ENCODE measurements at places on chromosomes 3 and 15.
A peak's percentile ranks its signal among the peaks of the same experiment; 100 is the strongest.

DNA sequence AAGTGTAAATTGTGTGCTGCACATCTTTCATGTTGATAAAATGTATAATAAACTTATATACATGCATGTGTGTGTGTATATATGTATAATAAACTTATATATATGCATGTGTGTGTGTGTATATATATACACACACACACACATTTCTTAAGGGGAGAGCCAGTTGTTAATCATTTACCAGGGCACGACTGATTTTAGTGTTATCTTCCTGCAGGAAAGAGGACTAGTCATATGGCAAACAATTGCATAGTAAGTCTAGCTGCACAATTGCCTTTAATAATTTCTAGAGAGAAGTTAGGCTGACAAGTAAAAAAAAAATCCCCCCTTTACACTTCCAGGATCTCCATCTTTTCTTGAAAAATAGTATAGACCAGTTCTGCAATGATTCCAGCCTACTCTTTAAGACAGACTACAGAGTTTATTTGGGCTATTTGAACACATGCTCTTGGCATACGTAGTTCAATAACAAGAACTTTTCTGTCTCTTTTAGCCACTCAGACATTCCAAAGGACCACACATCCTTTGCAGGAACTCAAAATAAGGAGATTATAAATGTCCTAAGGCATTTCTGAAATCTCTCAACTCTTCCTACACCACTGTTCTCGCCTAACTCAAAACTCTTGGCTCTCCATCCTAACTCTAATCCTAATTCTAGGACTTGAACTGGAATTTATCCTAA is 163.6 kb upstream of the SETMAR start:
- H3K27me3 ChIP-seq, result no peaks in the 10 kb centered on the region
- H3K4me3 ChIP-seq, result no peak overlapping the region
- H3K36me3 ChIP-seq, result no peaks in the 10 kb centered on the region
- DNase-seq, result peak; percentile 18
- peaks cover 10% of the 10 kb centered on the region for H3K4me1 ChIP-seq

DNA sequence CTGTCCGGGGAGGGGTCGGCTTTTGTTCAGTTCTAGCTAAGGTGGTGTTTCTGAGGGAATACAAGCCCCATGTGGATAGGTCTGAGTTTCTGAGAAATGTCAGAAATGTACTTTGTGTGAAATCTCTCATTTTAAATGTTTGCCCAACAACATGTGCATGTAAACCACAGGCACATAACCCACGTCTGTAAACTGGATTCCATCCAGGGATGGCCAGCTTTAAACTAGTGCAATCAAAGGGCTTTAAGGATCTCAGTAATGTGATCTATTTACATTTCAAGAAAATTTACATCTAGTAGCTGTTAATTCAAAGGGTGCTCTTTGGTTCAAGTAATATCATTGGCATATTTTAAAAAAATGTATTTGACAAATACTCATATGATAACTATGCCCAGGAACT is 52.0 kb downstream of the POLR2M start:
- no peak overlapping the region for H3K27ac ChIP-seq
- H3K36me3 ChIP-seq, result no peaks in the 10 kb centered on the region
- peaks cover 8% of the 10 kb centered on the region for H3K27me3 ChIP-seq
- H3K4me1 ChIP-seq, result no peaks in the 10 kb centered on the region

- peaks cover 84% of the 10 kb centered on the region for H3K27me3 ChIP-seq
- no peak overlapping the region for H3K4me3 ChIP-seq
- H3K4me1 ChIP-seq, result peaks cover 5% of the 10 kb centered on the region
- DNase-seq, result no peak
Observed at GRCh38 chr15:89436560-89437311, 59.6 kb downstream of the RHCG start.

DNA sequence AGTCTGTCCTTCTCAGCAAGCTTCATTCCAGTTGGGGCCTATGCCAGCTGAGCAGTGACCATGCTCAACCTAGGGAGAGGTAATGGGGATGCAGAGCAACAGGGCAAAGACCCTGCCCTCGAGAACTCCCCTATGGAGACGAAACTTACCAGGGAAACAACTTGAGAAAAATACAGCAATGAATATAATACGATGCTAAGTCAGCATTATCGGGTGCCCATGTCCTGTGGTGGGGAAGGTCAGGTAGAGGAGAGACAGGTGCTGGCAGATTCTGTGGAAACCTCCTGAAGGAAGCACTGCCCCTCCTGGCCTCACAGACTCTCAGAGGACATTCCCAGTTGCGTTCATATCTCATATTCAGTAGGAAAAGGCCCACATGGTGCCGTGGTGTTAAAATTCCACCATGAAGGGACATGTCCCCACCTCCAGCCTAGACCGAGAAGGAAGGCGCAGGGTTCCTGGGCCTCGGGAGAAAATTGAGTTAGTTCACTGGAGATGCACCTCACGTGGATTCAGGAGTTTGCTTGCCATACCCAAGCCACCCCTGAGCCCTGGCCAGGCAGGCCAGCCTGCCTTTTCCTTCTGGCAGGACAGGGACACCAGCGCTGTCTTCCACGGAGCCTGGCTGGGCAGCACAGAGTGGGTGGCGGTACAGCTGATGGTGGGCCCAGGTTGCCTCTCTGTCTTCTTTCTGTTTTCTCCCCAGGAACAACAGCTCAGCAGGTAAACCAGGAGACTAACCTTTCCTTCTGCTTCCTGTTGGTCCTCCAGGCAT is 62.4 kb downstream of the BOC start:
- no peaks in the 10 kb centered on the region for H3K36me3 ChIP-seq
- no peak overlapping the region for H3K4me3 ChIP-seq
- H3K27ac ChIP-seq, result no peak overlapping the region
- H3K4me1 ChIP-seq, result peaks cover 9% of the 10 kb centered on the region

DNA sequence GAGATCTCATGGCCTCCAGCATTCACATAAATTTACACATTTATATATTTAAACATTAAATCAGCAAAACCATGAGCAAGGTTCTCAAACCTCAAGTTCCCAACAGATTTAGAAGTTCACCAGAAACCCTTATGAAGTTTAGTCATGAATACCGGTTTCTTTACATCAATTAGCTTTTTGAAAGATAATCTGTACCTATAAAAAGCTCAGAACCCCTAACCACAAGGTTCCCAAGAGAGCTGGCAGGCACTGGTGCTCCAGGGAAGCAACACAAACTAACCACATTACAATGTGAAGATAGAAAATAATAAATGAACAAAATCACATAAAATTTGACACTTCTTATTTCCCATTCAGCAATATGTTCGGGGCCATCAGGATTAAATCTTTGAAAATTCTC is 150.9 kb downstream of the FBN1 start:
- no peaks in the 10 kb centered on the region for H3K36me3 ChIP-seq
- no peak overlapping the region for H3K4me3 ChIP-seq
- no peaks in the 10 kb centered on the region for H3K4me1 ChIP-seq
- no peaks in the 10 kb centered on the region for H3K27me3 ChIP-seq
- no peak overlapping the region for H3K27ac ChIP-seq

GRCh38 chr3:36893137-36893557 is 51.7 kb downstream of the TRANK1 start:
- no peaks in the 10 kb centered on the region for H3K4me1 ChIP-seq
- no peak for DNase-seq
- no peaks in the 10 kb centered on the region for H3K36me3 ChIP-seq
- no peak overlapping the region for H3K27ac ChIP-seq
- H3K27me3 ChIP-seq, result no peaks in the 10 kb centered on the region

GRCh38 chr3:39349080-39349479 is 19.6 kb downstream of the CCR8 start:
- H3K27ac ChIP-seq, result no peak overlapping the region
- H3K27me3 ChIP-seq, result no peaks in the 10 kb centered on the region
- no peak overlapping the region for H3K4me3 ChIP-seq

GRCh38 chr3:162019817-162020216 is 523.2 kb downstream of the OTOL1 start:
- no peaks in the 10 kb centered on the region for H3K36me3 ChIP-seq
- H3K4me3 ChIP-seq, result no peak overlapping the region
- H3K27me3 ChIP-seq, result no peaks in the 10 kb centered on the region
- no peak overlapping the region for H3K27ac ChIP-seq
- no peaks in the 10 kb centered on the region for H3K4me1 ChIP-seq

DNA sequence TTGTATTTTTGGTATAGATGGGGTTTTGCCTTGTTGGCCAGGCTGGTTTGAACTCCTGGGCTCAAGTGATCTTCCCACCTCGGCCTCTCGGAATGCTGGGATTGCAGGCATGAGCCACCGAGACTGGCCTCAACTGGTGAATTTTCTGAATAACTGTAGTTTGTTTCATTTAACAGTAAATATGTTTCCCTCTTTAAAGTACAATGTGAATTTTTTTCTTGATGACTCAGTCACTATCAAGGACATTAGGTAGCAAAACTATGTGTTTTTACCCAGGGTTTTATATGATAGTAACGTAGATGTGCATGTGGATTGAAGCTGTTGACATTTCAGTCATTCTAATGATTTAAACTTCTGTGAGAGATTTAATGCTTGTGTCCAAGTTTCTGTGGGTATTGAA is 40.2 kb upstream of the MAPKBP1 start:
- H3K36me3 ChIP-seq, result peaks cover 6% of the 10 kb centered on the region
- DNase-seq, result no peak
- H3K27me3 ChIP-seq, result no peaks in the 10 kb centered on the region
- no peak overlapping the region for H3K4me3 ChIP-seq
- H3K4me1 ChIP-seq, result no peaks in the 10 kb centered on the region

GRCh38 chr15:72135719-72136118 is 17.5 kb downstream of the SENP8 start:
- no peaks in the 10 kb centered on the region for H3K4me1 ChIP-seq
- no peak overlapping the region for H3K27ac ChIP-seq
- no peaks in the 10 kb centered on the region for H3K27me3 ChIP-seq
- no peak for DNase-seq

DNA sequence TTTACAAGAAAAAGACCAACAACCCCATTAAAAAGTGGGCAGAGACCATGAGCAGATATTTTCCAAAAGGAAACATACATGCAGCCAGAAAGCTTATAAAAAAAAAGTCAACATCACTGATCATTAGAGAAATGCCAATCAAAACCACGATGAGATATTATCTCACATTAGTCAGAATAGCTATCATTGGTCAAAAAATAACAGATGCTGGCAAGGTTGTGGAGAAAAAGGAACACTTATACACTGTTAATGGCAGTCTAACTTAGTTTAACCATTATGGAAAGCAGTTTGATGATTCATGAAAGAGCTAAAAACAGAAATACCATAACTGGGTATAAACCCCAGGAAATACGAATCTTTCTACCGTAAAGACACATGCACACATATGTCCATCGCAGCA is 76.3 kb downstream of the SUCNR1 start:
- no peaks in the 10 kb centered on the region for H3K36me3 ChIP-seq
- no peak overlapping the region for H3K27ac ChIP-seq
- DNase-seq, result no peak
- H3K27me3 ChIP-seq, result no peaks in the 10 kb centered on the region

- H3K4me1 ChIP-seq, result peaks cover 9% of the 10 kb centered on the region
- H3K27me3 ChIP-seq, result peaks cover 13% of the 10 kb centered on the region
- H3K4me3 ChIP-seq, result no peak overlapping the region
- peaks cover 23% of the 10 kb centered on the region for H3K36me3 ChIP-seq
- no peak overlapping the region for H3K27ac ChIP-seq
Observed at GRCh38 chr3:160224256-160224655, 966 bp upstream of the C3orf80 start.

GRCh38 chr15:78325092-78325843 is 14.9 kb upstream of the CRABP1 start:
- H3K27ac ChIP-seq, result no peak overlapping the region
- no peak for DNase-seq
- H3K4me1 ChIP-seq, result no peaks in the 10 kb centered on the region
- H3K4me3 ChIP-seq, result no peak overlapping the region

DNA sequence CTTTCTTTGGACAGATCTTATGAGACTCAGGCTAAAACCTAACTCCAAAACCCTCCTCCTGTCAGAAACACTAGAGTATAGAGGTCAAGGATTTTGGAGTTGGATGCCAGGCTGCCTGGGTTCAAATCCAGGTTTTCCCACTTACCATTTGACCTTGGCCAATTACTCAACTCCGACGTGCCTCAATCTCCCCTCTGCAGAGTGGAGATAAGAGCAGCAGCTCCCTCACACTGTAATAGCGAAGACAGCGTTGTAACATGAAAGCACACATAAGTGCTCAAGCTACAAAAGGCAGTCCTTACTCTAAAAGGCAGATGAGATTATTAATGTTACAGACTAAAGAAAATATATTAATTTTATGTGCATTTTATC is 90.1 kb downstream of the IGF2BP2 start:
- no peak for DNase-seq
- peaks cover 13% of the 10 kb centered on the region for H3K36me3 ChIP-seq
- no peaks in the 10 kb centered on the region for H3K27me3 ChIP-seq

DNA sequence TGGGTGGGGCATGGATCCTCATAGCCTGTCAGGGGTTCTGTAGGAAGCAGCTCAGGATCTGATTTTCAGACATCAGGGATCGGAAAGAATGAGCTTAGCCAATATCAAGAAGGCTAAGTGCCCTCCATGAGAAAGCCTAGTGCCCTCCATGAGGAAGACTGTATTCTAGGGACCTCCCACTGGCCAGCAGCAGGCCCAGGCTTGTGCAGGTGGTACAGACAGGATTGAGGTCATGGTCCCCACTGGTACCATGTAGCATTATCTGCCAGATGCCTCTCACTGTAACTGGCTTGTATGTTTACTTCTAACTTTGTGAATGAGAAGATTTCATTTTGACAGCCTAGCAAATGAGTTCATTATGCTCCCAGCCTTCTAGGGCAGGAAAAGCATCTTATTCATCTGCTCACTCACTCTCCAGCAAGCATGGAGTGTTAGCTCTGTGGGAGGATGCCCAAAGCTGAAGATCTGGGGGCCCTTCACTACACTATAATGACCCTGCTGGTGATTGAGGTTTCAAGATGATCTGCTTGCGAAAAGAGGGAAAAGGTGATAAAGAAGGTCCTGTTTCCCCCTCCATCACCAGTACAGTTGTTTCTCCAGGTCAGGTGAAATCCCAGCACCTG is 7.5 kb downstream of the EPHB1 start:
- H3K27ac ChIP-seq, result no peak overlapping the region
- H3K4me1 ChIP-seq, result no peaks in the 10 kb centered on the region
- no peak overlapping the region for H3K4me3 ChIP-seq

DNA sequence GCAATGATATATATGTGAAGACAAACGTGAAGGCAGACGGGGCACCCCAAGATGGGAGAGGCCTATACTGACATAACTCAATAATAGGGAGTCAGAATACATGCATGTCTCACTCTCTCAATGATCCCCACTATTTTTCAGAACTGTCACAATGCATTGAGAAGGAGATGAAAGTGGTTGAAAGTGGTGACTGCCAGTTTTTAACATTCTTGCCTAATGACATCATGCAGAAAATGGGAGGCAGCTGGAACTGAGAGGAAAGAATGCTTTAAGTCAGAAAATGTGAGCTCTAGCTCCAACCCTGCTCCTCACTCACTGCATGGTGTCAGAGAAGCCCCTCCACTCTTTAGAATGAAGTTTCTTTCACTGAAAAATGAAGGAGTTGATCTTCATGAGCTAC is 55.3 kb upstream of the P2RY1 start:
- H3K36me3 ChIP-seq, result no peaks in the 10 kb centered on the region
- no peaks in the 10 kb centered on the region for H3K4me1 ChIP-seq
- H3K27ac ChIP-seq, result no peak overlapping the region
- no peak overlapping the region for H3K4me3 ChIP-seq

DNA sequence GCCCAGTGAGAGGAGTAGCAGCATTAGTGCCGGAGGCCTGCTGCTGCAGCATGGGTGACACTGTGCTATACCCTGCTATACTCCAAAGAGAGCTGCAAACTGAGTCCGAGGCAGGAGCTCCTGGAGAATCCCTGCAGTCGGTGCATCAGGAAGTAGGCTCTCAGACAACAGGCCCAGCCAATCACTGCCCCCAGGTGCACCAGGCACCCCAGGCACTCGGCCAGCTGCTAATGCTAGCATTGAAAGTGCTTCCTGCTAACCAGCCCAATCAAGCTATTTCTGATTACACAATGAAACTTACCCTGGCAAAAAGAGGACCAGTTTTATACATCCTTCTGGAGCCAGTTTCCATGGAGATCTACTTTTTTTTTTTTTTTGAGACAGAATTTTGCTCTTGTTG is 45.6 kb upstream of the IREB2 start:
- no peaks in the 10 kb centered on the region for H3K36me3 ChIP-seq
- no peak overlapping the region for H3K4me3 ChIP-seq
- peak; percentile 26 for DNase-seq
- H3K27me3 ChIP-seq, result peaks cover 44% of the 10 kb centered on the region
- no peak overlapping the region for H3K27ac ChIP-seq
